NCI-H1436 treated with DMSO at 0.1 percent for 48 hours (cell line): ENCODE measurements at places on chromosomes 6 and 20.

- no peak for DNase-seq
Measured at GRCh38 chr6:43211955-43212354, 17.3 kb downstream of the DNPH1 start.

- no peak for DNase-seq
Measured at GRCh38 chr6:119541132-119541905, 191.8 kb upstream of the MAN1A1 start.

- DNase-seq = no peak
Measured at GRCh38 chr6:137700751-137701477, 166.1 kb upstream of the TNFAIP3 start.

GRCh38 chr20:51562332-51563173, 20.0 kb upstream of the NFATC2 start:
- no peak for DNase-seq

DNA sequence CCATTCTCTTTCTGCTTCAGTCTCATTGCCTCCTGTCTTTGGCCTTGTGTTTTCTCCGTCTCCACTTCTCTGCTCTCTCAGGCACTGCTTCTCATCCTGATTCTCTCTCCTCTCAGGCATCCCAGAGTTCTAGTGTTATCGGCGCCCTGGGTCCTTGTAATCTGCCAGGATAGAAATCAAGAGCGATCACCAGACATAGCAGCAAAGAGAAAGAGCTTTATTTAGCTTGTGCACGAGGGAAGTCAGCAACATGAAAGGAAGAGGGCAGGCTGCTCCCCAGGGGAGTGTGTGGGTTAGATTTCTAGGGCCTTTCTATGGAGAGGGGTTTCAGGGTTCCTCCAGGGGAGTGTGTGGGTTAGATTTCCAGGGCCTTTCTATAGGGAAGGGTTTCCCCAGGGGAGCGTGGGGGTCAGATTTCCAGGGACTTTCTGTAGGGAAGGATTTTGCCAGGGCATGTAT, 32.5 kb downstream of the SUN5 start:
- no peak for DNase-seq

GRCh38 chr6:27986928-27987725, 30.1 kb downstream of the OR2B6 start:
- DNase-seq = no peak

DNA sequence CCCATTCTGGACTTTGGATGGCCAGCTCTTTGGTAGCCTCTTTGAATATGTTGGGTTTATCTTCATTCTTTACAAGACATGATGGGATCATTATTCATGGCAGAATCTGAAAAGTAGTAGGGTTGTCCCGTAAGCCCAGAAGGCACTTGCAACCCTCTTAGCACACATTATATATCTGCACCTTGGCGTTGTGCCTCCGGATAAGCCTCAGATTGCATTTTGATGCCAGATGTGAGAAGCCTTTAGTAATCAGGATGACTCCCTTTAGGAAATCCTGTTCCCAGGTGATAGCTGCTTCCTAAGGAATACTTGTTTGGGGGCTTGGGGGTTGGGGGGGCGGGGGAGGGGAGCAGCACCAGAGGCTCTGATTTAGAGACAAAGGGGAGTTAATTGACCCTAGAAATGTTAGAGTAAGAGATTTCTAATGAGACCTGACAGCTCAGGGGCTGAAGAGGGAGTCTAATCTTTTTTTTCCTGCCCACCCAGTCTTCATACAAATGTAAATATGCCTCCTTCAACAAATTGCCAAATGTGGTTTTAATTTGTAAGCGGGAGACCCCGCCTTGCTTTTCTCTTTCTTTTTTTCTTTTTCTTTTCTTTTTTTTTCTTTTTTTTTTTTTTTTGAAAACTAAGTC, 55.1 kb downstream of the JAG1 start:
- no peak for DNase-seq

DNA sequence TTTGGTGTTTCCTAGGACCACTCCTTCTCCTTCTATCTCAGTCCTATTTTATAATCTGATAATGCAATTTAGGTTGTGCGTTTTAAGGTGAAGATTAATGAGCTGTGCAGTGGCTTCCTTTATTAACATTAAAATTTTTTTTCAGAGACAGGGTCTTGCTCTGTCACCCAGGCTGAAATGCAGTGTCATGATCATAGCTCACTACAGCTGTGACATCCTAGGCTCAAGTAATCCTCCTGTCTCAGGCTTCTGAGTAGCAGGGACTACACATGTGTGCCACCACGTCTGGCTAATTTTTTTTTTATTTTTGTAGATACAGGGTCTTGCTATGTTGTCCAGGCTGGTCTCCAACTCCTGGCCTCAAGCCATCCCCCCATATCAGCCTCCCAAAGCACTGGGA, 53.0 kb upstream of the DSP start:
- DNase-seq = no peak

DNA sequence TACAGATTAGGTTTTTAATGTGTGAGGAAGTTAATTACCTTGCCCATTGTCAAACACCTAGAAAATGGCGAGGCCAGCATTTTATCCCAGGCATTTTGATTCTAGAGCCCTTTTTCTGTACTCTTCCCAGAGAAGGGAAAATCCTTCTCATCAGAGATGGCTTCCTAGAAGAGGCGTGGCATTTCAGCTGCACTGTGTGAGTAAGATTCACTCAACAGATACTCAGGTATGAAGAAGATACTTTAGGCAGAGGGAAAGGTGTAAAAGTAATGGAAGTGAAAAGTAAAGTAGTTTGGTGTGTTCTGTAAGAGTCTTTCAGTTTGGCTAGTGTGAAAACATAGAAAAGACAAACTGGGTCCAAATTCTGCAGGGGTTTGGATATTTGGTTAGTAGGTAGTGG, 113.8 kb downstream of the MAP3K4 start:
- no peak for DNase-seq

DNA sequence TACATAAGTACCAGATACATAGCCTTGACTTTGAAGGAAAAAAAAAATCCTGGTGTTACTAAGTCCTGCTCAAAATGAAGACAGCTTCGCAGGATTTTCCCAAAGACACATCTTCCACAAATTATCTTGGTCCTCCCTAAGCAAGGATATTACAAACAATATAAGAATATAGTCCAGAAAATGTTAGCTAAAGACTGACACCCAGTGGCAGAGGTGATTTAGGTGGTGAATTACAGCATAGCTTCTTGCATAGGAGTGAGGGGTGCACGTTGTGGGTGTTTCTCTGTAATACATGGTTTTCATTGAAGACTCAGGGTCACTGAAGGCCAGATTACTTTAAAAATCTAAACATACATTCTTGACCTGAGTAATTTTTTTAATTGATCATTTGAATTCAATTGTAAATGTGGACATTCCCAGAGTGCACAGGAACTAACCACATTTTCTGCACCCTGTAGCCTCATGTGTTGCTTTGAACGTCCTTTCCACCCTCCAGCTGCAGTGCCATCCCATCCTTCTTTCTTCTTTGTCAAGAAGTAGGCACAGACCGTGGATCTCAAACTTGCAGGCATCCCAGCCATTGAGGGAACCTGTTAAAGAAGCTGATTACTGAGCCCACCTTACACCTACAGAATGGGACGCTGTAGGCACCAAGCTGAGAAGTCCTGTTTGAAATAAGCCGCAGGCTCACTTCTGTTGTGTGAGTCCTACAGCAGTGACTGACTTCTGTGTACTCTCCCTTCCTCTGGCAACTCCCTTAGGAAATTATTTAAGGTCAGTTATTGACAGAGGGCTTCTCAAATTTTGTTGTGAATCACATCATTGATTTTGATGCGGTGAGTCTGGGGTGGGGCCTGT, 102.6 kb downstream of the PERP start:
- DNase-seq = no peak

GRCh38 chr20:38406476-38406875, 28.7 kb downstream of the SNHG17 start:
- DNase-seq = no peak

GRCh38 chr20:56518721-56519398, 5.7 kb upstream of the FAM209A start:
- DNase-seq = no peak

- no peak for DNase-seq
Measured at GRCh38 chr6:7805078-7805849, 79.4 kb downstream of the BMP6 start.

DNA sequence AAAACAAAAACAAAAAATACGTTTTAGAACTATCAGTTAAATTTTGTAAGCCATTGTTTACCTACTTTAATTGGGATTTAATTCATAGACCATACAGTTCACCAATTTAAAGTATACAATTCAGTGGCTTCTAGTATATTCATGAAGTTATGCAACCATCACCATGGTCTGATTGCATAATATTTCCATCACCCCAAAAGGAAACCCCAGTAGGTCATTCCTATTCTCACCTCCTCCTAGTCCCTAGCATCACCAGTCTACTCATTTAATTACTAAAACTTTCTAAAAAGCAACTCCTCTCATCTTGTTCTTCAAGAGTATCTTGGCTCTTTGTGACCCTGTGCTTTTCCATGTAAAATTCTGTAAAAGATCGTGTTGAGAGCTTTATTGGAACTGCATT, 60.2 kb downstream of the ASXL1 start:
- no peak for DNase-seq

GRCh38 chr6:117389227-117390057, 36.3 kb downstream of the ROS1 start:
- no peak for DNase-seq

GRCh38 chr20:6468423-6469116, 298.9 kb upstream of the BMP2 start:
- DNase-seq = no peak

DNA sequence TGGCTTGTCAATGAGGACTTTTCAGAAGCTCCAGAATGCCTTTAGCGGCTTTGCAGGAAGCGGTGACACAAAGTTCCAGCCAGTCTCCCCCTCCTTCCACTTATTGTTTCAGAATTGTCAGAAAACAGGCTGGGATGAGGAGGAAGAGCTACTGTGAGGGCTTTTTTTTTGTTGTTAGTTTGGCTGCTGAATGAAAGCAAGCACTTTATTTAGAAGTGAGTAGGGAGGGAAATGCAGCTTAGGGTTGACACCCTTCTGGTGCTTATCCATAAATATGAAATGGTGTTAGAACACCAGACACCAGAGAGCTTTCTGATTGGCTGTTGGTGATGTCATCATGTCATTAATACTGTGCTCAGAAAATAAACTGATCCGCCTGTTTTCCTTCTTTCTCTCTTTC, 251.5 kb downstream of the SOX4 start:
- no peak for DNase-seq

GRCh38 chr6:167770291-167770955, 56.3 kb upstream of the AFDN start:
- no peak for DNase-seq

DNA sequence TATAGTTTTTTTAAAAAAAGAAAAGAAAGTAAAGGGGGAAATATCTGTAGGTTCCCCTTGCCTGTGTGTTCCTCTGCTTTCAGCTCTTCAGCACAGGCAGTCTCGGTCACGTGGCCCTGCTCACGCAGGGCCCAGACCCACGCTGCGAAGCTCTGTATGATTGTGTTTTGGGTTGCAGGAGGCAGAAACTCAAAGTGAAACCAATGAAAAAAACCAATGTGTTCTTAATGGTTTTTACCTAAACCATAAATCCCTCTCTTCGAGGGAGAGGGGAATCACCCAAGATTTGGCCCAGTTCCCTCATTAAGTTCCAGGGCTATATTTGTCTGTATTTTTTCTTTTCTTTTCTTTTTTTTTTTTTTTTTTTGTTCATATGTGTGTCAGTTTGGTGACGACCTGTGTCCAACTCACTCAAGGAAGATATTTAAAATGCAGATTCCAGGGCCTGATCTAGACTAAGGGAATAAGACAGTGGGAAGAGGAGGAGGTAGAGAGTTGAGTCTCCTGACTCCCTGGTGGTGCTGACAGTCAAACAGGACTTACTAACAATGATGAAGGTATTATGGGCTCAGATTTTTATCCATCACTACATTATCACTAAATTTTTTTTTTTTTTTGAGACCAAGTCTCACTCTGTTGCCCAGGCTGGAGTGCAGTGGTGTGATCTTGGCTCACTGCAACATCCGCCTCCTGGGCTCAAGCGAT, 33.8 kb upstream of the RREB1 start:
- DNase-seq = no peak

DNA sequence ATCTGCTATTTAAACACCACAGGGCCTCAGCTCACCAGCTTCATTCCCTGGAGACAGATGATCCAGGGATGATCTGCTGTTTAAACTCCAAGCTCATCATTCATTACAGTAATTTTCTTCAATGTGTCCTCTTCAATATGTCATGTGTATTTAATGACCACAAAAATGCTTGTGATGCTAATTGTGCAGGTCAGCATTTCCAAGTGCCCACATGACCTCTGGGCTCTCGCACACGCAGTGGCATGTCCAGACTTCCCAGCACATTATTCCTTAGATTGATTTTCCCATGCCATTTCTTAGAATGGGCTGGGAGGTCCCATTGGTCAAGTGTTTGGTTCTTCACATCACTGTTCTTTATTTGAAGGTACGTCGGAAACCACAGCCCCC, 434.4 kb downstream of the HAO1 start:
- no peak for DNase-seq

DNA sequence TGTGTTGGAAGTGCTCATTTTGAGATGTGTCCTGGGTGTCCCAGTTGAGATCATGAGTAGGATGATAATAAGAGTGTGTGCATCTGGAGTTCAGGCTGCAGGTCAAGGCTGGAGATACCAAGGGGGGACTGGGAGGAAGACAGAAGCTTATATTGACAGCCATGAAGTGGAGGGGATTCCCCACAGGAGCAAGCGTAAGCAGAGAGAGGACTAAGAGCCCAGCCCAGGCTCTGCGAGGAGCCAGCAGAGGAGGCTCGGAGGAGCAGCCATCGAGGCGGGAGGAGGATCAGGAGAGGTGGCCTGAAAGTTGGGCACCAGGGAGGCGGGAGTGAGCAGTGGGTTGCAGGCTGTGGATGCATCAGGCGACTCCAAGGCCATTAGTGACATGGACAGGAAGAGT, 116.2 kb downstream of the SLC24A3 start:
- no peak for DNase-seq

DNA sequence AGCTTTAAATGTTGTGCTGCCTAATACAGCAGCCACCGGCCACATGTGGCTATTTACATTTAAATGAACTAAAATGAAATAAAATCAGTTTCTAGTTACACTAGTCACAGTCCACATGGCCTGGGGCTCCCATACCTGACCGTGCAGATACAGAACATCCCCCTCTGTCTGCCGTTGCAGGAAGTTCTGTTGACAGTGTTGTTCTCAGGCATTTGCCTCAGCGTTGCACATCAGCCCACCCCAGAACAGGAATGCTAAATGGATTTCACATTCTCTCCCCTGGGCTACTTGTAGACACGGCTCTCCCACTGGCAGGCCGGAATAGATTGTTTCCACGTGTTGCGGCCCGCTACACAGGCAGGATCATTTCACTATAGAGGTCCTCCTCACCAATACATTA, 26.3 kb downstream of the JAG1 start:
- no peak for DNase-seq
